ENCODE measurements at places on chromosomes 16 and 17.

DNA sequence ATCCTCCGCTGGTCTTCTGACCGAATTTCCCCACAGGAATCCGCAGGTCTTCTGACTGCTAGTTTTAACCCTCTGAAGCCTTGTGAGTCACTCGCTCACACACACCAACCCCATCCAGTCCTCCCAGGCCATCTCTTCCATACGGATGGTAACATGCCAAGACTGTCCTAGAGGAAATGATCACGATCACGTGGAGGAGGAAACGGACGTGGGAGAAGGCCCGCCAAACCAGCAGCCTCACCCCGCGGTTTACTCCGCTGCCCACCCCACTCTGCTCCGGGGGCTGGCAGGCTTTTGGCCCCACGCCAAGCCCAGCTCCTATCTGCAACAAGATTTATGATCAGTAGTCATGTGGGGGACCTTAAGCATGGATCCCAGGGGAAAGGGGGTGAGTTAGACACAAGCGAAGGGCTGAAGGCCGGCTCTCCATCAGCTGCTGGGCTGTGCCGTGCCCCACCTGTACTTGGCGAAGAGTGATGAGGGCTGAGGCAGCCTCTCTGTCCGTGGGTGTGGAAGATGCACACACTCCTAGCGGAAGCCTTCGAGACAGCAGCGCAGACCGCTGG is 1.5 kb upstream of the FAAP100 start:
- DNase-seq = no peak

DNA sequence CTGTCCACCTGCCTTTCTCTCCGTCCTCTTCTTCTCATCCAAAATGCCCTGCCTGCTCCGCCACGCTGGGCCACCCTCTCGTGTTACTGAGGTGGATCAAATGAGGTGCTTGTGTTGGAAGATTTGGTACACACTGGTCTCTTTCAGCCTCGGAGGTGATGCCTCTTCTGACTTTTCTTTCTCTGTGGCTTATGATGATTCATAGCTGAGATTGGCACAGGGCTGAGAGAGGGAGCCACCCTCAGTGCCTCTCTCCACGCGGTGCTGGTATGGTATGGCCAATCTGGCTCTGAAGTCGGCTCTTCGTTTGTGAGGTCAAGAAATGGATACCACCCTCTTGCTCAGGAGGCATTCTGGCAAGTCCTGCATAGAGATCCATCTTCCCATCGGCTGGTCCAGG is 82.4 kb downstream of the PLCG2 start:
- DNase-seq = no peak

- no peak for DNase-seq
Observed at GRCh38 chr16:50306287-50306686, 39.9 kb downstream of the ADCY7 start.

DNA sequence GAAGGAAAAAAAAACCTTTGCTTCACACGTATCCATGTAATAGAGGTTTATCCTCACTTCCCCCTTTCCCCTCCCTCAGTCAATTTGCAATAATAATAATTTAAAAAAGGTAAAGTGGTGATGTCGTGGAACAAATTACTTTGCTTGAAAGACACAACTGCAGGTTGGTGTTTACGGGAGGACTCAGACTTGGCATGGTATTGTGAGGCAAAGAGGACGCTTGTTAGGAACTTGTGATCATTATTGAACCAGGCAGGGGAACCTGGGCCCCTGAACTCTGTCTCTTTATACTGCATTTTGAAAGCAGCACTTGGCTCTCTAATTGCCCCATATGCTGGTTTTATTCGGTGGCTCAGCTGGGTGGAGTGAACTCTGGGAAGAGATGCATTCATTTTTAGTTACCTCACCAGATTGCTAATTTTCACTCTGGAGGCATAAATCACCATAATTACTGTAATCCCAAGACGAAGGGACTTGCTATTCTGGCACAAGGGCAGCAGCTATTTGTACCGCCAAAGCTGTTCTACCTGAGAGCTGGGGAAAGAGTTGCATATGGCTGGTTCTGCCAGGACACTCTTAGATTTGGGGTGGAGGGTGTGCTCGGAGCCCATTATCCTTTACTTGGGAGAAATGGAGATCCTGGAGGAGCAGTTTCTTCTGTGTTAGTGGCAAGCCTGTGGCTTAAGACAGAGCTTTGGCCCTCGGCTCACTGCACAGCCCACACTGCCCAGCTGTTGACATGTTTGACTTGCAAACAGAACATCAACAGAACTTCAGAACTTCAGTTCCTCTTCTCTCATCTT is 5.7 kb upstream of the DHX8 start:
- DNase-seq = peak; percentile 87

DNA sequence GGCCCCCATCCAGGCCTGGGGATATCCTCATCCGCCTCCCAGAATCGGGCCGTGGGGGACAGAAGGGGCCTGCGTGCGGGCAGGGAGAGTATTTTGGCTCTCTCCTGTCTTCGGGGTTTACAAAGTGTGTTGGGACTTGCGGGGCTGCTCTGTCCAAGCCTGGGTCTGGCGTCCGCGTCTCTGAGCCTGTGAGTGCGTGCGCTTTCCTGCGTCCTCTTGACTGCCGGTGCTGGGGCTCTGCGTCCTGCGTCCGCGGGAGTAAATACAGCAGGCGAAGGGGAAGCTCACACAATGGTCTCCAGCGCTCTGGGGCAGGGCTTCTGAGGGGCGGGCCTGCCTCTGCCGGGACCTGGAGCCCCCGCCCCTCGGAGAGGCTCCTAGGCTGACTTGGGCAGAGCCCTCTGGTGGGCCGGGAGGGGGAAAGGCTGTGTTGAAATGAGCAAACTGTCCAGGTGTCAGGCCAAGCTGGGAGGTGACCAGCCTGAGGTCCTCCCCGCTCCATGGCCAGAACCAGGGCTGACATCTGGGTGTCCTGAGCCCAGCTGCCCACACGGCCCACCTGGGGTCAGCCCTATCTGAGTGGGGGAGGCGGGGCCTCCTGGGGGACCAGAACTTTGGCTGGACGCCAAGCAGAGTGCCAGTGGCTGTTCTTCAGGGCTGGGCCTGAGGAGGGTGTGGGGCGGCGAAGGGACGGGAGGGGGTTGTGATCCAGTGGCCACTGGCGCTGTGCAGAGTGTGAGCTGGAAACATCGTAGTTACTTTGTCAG is 233.6 kb downstream of the SEC14L1 start:
- DNase-seq = peak; percentile 42

GRCh38 chr17:80950466-80951120 is 41.0 kb upstream of the CHMP6 start:
- DNase-seq = no peak

GRCh38 chr17:72603420-72604242 is 482.8 kb downstream of the SOX9 start:
- DNase-seq = no peak

GRCh38 chr17:22217135-22217534 is 524.8 kb downstream of the KCNJ18 start:
- DNase-seq = no peak

DNA sequence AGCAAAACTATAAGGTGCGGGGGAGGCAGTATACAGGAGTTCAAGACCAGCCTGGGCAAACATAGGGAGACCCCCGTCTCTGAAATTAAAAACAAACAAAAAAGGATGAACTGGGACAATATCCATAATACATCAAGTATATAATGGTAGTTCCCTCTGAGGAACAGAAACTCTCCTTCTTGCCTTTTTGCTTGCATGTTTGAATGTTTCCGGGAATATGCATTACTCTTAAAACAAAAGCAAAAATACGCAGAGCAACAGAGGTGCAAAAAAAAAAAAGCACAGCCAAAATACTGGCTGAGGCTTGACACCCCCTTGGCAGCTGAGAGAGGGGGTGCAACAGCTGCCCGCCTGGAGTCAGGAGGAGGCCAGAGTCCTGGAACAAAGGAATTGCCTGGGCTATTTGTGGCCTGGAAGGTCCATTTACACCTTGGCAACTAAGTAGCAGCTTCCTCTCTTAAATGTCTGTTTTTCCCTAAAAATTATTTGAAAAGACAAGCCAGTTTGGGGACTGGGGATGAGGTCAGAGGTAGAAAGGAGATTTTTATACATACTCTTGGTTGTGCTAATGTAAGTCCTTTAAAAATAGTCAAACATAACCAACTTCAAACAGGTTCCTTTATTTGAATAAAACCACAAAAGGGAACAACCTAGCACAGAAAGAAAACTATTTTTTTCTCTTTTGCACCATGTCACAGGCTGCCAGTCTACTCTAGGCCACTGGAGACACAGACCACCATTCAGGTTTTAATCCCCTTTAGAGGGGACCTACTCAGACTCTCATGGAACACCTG is 19.5 kb downstream of the USP7 start:
- no peak for DNase-seq

DNA sequence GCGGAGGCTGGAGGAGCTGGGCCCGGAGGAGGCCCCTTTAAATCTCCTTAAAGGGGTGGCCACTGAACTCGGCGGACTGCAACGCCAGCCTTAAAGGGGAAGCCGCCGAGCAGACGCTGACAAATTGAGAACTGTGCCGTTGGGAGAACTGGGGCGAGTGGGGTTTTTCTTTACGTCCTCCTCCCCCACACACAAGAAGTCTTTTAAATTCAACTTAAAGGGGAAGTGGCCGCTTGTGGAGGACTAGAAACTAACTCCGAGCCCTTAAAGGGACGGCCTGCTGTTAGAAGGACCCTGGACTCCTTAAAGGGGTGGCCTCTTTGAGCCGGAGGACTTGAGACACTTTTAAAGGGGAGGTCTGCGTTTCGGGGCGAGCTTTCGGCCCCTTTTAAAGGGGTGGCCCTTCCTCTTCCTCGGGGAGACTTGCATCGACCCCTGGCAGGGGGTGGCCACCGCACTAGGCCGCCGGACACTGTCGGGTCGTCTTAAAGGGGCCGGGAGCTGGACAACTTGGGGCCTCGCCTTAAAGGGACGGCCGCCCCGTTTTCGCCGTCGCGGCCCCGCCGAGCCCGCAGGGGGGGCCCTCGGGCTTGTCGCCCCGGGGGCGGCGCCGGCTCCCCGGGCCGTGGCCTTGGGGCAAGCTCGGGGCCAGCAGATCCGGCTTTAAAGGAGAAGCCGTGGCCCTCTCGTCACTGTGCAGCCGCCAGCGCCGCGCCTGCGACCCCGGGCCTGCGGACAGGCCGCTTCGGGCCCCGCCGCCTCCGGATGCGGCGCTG is 688 bp downstream of the FBRS start:
- peak; percentile 99 for DNase-seq

DNA sequence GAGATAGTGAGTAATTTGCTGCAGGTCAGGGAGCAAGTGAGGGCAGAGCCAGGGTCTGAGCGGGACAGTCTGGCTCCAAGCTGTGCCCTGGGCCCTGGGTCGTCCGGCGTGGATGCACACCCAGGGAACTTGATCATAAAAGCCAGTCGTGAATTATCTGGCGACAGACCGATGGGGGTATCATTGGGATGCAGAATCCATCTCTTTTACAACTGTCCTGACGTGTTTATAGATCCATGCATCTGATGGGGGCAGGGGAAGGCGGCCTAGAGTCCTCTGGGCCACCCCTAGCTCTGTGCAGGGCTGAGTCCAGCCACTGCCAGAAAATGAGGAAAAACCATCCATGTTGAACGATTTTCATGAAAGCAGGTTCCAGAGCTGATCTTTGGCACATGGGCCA is 332.8 kb downstream of the C16orf95 start:
- no peak for DNase-seq

- no peak for DNase-seq
Observed at GRCh38 chr16:10984509-10984908, 40.1 kb downstream of the CLEC16A start.

DNA sequence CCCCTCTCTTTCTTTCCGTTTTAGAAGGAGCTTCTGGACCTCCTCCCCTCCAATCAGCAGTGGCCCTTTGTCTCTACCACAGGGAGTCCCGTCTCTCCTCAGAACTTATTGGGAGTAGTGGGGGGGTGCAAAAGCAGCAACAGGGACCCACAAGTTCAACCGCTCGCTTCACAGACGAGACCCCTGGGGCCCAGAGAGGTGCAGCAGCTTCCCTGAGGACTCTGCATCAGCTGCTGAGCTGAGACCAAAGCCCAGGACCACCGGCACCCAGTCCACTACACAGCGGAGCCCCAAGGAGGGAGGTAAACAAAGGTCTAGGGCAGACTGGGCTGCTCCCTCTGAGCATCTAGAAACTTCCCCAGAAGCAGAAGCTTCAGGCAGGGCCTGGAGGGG is 123.9 kb downstream of the SDK2 start:
- no peak for DNase-seq

GRCh38 chr16:67451704-67452435 is 20.9 kb downstream of the HSD11B2 start:
- DNase-seq = no peak

- DNase-seq = no peak
Observed at GRCh38 chr17:34375426-34375997, 12.5 kb upstream of the CCL1 start.

DNA sequence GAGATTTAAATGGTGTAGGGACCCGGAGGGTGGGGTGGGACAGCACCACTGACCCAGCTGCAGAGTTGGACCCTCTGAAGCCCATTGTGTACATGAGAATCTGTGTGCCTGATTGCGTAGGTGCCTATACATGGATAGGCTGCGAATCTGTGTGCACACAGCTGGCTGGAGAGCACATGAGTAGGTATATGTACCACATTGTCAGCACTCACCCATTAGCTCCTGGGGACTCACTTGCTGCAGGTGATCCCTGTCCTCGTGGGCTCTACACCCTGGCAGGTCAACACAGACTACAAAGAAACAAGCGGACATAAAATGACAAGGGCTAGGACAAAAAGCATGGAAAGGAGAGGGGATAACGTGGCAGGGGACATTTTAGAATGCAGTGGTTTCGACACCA is 11.3 kb upstream of the CETP start:
- DNase-seq = no peak
